Fibroblast of skin of right biceps (primary cell): ENCODE measurements at places on chromosomes 12 and 14.

DNA sequence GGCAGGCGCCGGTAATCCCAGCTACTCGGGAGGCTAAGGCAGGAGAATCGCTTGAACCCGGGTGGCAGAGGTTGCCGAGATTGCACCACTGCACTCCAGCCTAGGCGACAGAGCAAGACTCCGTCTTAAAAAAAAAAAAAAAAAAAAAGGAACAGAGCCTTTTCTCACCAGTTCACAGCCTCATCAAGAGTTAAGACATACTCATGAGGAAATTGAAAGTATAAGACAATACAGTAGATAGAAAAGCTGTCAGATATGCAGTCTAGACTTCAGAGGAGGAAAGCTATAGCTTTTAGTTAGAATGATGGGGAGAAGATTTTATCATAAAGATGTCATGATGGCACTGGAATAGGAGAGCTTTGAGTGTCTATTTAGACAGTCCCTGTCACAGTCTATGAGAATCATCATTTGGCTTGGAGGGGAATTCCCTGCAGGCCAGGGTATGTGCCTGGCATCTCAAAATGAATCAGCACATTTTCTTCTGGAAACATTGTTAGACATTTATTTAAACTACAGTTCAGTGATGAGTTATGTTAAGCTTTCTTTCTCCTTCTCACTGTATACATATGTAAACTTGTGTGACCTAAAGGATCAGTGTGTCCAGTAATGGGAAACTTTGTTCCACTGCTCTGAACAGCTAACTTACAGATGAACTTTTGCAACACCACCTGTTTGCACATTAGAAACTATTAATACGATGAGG is 2.9 kb upstream of the RAB35 start:
- DNase-seq: peak; percentile 52

- DNase-seq: no peak
These were observed 12.1 kb upstream of the ESPL1 start for GRCh38 chr12:53255996-53256395.

GRCh38 chr12:64085996-64086395 is 136.1 kb downstream of the KICS2 start:
- no peak for DNase-seq

GRCh38 chr12:122836027-122836921 is 1.0 kb downstream of the HIP1R start:
- no peak for DNase-seq

DNA sequence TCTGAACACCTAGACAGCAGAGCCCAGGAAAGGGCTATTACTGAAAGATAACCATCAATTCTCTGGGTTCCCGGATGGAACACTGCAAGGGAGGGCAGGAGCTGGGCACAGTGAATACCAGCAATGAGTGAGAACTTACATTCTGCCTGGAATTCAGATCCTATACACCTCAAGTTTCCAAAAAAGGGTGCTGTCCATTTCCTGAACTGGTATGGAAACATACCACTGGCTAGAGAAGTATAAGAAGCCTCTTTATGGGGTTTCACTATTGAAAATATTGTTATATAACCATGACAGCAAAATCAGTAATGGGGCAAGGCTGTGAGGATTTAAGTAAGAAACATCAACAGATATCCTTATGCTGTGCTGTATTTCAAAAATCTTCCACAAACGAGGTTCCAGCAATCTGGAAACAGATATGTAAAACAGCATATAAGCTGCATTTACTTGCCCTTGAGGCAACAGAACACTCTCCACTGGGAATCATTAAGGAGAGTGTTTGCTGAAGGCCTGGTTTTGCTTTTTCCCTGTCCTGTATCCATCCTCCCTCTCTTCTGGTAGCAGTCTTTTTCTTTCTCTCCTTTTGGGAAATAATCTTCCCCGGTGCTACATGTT is 53.3 kb upstream of the GTF2A1 start:
- no peak for DNase-seq
